ENCODE measurements at places on chromosomes 16 and 17.

DNA sequence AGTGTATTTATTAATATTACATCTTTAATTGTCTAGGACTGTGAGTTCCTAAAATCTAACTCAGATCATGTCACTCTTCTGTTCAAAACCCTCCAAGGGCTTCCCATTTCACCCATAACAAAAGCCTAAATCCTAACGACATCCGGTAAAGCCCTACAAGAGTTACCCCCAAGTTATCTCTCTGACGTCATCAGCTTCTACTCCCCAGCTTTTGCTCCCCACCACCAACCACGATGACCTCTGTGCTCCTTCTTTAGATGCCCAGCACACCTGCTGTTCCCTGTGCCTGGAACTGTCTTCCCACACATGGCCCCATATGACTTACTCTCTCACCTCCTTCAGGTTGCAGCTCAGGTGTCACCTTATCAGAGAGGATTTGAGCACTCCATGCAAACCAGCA is 6.3 kb upstream of the KDM8 start:
- DNase-seq: no peak

- no peak for DNase-seq
These were observed 23.7 kb downstream of the COX11 start for GRCh38 chr17:54944796-54945195.

GRCh38 chr17:9209781-9210370 is 188.6 kb downstream of the NTN1 start:
- no peak for DNase-seq

- no peak for DNase-seq
These were observed 10.7 kb downstream of the CRHR1 start for GRCh38 chr17:45794840-45795239.

DNA sequence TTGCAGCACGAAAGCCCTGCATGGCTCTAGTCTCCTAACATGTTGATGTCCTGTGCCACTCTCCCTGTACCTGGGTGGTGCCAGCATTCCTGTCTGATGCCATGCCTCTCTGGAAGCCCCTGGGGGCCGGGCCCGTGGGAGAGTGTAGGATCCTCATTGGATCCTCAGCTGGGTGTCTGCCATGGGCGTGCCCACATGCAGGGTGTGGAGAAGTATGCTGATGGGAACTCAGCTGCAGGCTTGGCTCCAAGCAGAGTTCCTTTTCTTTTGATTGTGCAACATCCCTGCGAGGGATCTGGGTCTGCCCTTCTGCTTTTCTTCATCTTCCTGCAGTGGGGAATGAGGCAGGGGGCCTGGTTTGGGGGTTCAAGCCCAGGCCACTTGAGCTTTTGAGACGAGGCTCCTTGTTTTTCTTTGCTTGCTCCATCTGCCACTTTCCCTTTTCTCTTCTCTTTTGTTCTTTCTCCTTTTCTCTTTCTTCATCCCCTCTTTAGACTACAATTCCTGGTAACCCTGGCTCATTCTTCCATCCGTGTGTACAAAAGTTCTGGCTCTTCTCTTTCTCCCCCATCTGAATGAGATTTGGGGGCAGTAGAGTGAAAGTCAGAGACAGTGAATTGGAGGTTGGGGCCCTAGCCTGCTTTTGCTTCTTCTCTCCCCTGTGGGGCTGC is 32.9 kb downstream of the KSR1 start:
- no peak for DNase-seq

GRCh38 chr16:49811644-49812334 is 44.1 kb downstream of the ZNF423 start:
- DNase-seq: no peak

DNA sequence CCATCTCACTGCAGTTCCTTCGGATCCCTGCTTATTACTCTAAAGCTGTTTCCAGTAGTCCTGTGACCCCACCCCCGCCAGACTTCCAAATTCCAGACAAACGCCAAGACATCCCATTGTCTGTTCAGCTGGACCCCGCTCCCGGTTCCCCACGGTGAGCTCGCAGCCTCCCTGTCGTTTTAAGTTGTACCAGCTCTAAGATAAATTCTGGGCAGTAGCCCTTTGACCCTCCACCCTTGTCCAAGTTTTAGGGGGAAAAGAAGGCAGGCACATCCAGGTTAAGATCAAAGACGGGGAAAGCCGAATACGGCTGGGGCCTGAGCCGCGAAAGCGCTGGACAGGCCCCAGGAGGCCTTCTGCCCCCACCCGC is 589 bp downstream of the ARL6IP1 start:
- DNase-seq: no peak

DNA sequence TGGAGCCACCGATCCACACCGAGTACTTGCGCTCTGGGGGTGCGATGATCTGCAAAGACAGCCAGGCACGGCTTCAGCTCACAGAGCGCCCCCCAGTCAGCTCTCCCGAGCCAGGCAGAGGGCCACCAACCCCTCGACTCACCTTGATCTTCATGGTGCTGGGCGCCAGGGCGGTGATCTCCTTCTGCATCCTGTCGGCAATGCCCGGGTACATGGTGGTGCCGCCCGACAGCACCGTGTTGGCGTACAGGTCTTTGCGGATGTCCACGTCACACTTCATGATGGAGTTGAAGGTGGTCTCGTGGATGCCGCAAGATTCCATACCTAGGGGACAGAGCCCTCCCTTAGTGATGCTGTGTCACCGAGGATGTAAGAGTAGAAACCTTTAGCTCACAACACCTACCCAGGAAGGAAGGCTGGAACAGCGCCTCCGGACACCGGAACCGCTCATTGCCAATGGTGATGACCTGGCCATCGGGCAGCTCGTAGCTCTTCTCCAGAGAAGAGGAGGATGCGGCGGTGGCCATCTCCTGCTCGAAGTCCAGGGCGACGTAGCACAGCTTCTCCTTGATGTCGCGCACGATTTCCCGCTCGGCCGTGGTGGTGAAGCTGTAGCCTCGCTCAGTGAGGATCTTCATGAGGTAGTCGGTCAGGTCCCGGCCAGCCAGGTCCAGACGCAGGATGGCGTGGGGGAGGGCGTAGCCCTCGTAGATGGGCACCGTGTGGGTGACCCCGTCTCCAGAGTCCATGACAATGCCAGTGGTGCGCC is 1.6 kb downstream of the ACTG1 start:
- DNase-seq: no peak

GRCh38 chr17:12995896-12996295 is 21.9 kb downstream of the ELAC2 start:
- DNase-seq: no peak

GRCh38 chr17:80986816-80987475 is 4.7 kb upstream of the CHMP6 start:
- DNase-seq: no peak

DNA sequence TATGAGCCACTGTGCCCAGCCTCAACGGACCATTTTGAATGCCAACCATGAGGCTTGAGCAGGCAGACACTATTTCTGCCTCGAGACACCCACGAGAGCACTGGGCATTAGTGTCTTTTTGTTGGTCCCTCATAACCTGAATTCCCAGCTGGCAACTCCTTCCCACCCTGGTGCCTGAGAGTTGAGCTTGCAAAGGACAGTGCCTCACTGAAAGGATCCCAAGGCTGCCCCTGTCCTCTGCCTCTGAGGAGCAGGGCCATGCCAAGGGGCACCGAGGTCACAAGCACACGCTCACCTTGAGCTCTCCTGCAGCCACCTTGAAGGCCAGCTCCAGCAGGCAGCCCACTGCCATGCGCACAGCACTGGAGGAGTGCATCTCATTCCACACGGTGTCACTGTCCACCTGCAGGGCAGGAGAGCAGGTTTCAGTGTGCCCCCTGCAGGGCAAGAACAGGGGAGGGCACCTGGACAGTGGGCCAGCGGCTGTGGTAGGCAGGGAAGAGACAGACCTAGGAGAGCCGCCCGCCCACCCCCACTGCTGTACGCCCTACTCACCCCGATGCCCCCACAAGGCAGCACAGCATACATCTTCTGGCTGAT is 12.8 kb downstream of the G6PC3 start:
- no peak for DNase-seq

- DNase-seq: no peak
These were observed 62.3 kb downstream of the GSG1L start for GRCh38 chr16:28001184-28001583.

GRCh38 chr17:27414271-27414670 is 42.0 kb upstream of the KSR1 start:
- DNase-seq: no peak

GRCh38 chr17:9334536-9335446 is 240.8 kb downstream of the STX8 start:
- DNase-seq: no peak

DNA sequence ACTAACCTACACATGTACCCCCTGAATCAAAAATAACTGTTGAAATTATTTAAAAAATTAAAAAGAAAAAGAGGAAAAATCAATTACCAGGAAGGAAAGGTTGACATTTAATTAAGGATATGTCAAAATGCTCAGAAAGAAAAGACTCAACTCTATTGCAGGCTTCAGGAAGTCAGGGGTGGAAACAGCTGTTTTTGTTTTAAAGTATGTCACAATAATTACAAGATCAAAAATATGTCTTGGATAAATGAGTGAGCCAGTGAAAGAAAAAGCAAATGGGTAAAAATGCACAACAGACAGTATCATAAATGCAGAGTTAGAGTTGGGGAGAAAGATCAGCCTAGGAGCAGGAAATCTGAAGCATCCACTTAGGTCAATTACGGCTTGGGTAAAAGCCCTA is 146.0 kb downstream of the CDH11 start:
- no peak for DNase-seq

GRCh38 chr16:65947951-65948350 is 418.5 kb upstream of the CDH5 start:
- DNase-seq: no peak

DNA sequence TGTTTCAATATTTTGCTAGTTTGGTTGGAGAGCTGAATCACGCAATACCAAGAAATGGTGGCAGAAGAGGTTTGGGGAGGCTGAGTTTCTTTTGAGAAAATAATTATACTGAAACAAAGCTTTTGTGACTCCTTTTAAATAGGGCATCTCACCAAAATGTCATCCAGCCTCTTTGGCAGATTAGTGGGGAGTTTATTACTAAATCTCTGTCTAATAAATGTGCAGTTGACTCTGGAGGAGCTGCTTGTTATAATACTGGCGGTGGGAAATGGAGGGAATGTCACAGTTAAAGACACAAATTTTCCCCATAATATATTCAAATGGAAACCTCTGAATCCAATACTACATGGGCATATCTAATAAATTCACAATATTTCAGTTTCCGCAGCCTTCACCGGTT is 44.7 kb downstream of the SNX11 start:
- DNase-seq: no peak

- no peak for DNase-seq
These were observed 52.5 kb downstream of the NACA2 start for GRCh38 chr17:61538480-61538879.

DNA sequence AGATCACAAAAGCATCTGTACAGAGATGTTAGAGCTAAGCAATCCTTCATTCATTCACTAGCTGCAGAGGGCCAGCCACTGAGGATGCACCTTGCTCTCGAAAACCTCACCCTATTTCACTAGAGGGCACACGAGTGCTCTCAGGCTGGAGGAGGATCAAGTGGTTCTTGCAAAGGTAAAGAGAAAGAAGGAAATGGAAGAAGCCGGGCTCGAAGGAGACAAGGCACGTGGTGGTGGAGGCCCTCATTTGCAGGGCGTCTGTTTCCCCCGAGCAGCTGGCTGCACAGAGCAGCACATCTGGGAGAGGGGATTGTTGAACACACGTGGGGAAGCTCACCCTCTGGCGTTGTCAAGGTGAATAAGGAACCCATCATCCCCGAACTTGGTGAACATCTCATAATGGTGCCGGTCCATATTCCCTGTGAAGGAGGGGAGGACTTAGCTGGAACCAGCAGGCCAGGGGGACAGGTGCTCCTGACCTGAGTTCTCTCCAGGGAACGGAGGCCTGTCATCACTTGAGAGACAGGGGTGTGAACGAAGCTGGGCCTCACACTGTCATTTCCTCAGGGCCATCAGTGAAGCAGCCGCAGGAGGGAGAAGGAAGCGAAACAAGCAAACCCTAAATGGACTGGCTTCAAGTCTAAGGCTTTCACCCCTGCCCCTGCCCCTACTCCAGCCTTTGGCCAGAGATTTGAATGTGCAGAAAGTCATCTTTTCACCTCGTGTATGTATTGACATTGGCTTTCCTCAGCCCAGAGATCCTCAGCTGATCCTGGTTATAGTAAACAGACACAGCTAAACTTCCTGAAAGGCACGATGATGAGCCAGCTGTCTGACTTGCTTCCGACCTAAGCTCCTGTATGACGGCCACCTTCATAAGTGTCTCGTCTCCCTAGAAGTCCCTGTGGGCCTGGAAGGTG is 27.6 kb downstream of the PRKAR1A start:
- no peak for DNase-seq

GRCh38 chr17:75921596-75921995 is 16.9 kb upstream of the MRPL38 start:
- no peak for DNase-seq

- DNase-seq: no peak
These were observed 4.2 kb downstream of the SOCS1 start for GRCh38 chr16:11251525-11252481.

DNA sequence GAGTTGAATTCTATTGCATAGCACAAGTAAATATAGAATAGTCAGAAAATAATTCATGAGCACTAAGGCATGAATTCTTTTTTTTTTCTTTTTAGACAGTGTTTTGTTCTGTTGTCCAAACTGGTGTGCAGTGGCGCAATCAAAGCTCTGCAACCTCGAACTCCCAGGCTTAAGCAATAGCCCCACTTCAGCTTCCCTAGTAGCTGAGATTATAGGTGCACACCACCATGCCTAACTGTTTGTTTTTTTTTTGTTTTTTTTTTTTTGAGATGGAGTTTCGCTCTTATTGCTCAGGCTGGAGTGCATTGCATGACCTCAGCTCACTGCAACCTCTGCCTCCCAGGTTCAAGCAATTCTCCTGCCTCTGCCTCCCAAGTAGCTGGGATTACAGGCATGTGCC is 16.6 kb downstream of the TUBD1 start:
- no peak for DNase-seq

- DNase-seq: no peak
These were observed 1525.1 kb downstream of the CDH11 start for GRCh38 chr16:63596716-63597115.

GRCh38 chr16:75745242-75745641 is 19.0 kb upstream of the CPHXL start:
- DNase-seq: no peak

GRCh38 chr17:61524319-61524718 is 66.7 kb downstream of the NACA2 start:
- DNase-seq: no peak

- DNase-seq: peak; percentile 88
These were observed 723 bp downstream of the TRIM37 start for GRCh38 chr17:59105852-59106462.

DNA sequence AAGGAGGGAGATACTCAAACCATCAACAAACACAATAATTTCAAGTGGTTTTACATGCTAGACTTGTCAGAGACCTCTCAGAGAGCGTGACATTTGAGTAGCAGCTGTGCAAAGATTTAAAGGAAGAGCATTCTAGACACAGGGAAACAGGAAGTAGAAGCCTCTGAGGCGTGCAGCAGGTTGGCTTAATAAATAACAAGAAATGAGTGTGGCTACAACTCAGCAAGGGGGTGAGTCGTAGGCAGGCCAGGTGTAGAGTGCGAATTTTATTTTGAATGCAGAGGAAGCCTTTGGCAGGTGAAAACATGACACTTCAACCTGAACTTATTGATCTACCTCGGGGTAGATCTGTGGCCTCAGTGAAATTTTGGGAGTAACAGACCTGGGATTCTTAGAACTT is 73.2 kb upstream of the MRTFB start:
- DNase-seq: peak; percentile 4
